ENCODE measurements at places on chromosomes 4 and X.
A peak's percentile ranks its signal among the peaks of the same experiment; 100 is the strongest.

DNA sequence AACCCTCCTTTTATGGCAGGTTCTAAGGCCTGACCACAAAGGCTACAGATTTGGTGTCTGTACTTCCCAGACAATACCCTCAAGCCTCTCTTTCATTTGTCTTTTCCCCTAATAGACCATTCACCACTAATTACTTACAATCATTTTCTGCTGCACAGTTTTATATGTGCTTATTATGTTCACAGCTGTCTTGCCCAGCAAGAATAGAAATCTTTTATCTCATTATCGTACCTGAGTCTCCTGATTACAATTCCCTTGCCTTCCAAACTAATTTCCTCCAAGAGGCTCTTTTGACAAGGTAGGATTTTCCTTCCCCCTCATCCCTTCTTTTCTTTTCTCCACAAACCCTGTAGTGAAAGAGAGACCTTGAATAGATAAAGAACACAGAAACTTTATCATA lies 352.5 kb upstream of the FMR1 start:
- no peak for DNase-seq

DNA sequence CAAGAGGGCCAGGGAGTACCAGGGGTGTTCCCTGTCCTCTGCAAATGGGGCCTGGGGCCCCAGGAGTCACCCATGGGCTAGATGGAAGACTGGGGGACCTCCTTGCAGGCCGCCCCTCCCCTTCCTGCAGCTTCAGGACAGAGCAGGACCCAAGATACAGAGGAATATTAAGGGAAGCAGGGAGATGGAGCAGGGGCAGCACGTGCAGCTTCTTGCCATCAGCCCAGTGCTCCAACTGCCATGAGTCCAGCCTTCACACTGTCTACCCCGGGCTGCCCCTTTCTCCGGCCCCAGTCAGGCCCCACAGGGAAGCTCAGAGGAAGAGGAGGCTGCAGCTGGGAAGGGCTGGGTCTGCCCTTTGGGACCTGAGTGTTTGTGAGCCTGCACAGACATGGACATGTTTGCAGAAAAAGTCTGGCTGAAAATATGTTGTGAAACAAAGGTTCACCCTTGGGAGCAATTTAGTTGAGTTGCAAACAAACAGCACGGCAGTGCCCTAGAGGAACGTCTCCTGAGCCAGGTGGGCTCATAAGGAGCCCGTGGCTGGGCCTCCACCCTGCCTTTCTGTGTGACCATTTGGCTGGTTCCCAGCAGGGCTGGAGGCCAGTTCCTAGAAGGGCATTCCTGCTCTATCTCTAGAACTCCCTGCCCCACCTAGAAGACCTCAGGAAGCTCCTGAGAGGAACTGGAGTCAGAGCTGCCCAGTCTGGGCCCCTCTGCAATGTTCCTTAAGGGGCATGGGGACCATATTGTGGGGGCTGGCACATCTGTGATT lies 8.9 kb downstream of the FATE1 start:
- no peak for DNase-seq

- peak; percentile 25 for DNase-seq
Measured at GRCh38 chr4:169723207-169723965, 34.4 kb downstream of the HPF1 start.

DNA sequence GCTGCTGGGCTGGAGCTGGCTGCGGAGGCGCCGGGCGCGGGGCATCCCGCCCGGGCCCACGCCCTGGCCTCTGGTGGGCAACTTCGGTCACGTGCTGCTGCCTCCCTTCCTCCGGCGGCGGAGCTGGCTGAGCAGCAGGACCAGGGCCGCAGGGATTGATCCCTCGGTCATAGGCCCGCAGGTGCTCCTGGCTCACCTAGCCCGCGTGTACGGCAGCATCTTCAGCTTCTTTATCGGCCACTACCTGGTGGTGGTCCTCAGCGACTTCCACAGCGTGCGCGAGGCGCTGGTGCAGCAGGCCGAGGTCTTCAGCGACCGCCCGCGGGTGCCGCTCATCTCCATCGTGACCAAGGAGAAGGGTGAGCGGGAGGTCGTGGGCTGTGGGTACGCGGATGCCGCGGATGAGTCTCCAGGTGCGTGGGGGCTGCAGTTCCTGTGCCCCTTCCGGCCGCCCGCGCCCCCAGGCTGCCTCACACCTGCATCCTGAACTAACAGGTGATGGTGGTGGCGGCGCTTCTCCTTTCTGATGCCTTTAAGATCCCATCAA lies 499 bp downstream of the CYP2U1 start:
- DNase-seq: no peak

GRCh38 chrX:123185721-123186120 lies 1.6 kb downstream of the GRIA3 start:
- DNase-seq: no peak

GRCh38 chr4:95049551-95050233 lies 291.9 kb downstream of the BMPR1B start:
- no peak for DNase-seq

DNA sequence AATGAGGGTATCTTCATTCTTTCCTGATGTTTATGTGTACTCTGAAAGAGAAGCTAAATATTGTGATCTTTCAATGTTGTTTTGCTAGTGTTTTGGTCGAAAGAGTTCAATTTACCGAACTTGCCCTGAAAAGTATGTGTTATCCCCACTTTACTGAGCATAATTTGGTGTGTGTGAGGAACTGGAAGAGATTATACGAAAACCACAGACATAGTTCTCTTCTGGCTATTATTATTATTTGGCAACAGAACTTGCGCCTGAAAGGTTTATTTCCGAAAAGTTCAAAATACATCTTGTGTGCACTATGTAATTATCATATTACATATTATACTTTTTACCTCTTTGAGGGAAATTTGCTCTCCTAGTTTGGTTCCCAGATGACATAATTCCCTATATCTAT lies 232.5 kb upstream of the INTU start:
- DNase-seq: no peak

DNA sequence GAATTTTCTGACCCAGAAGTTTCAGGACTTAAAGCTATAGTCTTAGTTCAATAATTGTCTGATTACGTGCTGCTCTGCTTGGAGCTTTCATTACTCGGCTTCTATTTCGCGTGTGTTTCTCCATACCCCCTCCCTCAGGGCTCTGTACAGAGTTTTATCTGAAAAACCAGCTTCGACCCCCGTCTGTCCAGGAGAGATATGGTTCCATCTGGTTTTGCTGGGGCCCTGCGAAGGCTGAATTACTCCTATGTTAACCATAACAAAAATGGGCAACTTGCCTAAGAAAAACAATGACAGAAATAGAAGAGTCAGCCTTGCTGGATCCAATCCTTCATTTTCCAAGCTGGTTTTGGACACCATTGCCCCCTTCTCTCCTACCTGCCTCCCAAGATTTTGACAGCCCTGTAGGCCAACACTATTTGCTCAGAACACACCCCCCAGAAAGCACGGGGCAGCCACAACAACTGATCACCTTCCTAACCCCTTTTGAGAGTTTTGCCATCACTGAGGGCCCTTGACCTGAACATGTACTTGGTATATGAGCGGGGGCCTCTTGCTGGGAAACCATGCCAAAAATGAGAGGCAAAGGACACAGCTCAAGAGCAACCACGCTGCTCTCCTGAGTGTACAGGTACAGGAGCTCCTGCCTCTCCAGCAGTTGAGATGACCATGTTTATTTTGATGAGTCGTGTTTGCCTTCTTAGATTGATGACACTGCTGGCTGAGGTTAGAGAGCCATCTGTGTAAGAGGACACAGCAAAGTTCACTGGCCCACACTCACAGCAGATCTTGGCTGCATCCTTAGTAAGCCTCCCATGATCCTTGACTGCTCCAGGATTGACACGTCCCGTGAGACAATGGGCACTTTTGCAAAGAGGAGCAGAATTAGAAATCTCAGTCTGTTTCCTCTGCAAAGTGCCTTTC lies 36.2 kb upstream of the ATP6AP2 start:
- DNase-seq: peak; percentile 59

DNA sequence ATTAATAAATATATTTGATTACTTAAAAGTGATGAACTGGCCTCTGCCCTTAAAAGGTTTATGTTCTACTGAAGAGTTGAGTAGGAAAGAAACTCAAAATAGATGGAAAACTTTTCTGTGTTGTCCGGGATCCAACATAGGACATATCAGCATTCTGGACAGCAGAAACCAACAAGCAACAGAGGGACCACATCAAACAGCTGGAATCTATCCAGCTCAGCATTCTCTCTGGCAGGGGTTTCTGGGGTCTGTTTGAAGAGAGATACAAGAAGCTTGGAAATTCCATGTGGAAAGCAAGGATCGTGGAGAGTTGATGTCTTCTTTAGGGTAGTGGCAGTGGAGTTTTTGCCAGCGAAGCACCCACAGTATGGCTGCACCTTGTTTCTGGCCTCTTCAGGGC lies 43.6 kb downstream of the ZCCHC12 start:
- DNase-seq: no peak

Measured in BE2C (cell line).